ENCODE measurements at places on chromosomes 12 and 14.
A peak's percentile ranks its signal among the peaks of the same experiment; 100 is the strongest.

DNA sequence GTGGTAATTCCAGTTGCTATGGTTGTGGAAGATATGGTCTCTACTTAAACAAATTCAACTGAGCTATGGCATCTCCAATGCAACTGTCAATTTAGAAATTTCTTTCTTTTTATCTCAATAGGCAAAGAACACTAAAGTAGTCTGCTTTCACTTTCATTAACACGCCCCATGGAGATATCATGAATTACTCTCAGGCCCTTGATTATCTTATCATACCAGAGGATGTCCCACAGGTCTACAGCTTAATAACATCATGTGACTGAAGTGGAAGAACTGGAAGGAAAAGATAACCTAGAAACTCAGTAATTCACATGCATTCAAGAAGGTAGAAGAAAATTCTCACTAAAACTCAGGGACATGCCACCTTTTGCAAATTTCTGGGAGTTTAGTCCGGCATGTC lies 114.3 kb downstream of the FLRT2 start:
- no peak for DNase-seq

DNA sequence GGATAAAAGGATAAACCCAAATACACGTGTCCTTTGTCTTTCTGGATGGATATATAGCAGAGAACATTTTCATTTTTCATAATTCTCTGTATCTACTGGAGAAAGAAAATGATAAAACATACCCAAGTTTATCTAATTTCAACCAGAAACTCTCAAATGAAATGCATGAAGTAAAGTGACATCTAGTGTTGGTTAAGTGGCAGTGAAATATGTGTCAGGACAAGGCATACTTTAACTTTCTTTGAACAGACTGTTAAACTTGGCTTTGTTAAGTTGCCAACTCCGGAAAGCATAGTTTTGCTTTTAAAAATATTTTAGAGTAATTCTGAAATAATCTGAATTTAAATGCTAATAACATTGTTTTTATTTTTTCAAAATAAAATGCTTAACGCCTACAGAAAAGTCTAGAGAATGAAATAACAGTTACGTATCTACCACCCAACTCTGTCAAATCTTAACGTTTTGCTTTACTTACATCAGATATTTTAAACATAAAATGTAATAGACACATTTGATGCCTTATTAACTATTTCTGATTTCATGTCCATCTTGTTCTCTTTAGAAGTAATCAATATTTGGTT lies 25.2 kb upstream of the NTN4 start:
- no peak for DNase-seq

DNA sequence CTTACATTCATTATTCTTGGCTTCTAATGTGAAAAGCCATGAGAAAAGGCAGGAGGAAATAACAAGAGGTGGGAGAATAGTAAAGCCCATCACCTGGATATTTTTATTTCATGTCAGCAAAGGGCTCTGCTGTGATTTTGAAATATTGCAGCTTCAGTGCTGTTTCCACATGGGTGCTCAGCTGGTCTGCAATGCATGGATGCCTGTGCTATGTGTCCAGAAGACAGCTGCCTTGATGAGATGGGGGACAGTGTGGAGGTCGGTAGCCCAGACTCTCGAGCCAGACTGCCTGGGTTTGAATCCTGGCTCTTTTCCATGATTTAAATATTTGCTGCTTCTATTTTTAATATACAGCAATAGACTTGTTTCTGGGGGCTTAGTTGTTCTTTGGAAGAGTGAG lies 477.5 kb upstream of the GARIN6 start:
- no peak for DNase-seq

DNA sequence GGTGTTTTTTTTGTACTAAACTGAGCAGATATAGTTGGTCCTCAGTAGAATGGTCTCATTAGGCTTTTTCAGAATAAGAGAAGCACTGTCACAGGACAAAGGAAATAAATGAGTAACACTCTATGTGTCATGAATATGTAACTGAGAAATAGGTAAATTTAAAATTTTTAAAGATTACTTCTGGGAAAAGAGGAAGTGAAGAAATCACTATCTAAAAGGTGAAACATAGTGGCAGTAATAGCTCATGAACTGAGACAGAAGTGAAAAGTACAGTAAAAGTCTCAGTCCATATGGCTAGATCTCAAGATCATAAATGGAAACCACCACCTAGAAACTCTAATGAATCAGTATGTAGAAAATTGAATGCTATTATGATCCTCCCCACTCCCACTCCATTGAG lies 89.3 kb upstream of the TTC7B start:
- no peak for DNase-seq

GRCh38 chr14:67311868-67312267 lies 47.7 kb downstream of the ATP6V1D start:
- DNase-seq = no peak

DNA sequence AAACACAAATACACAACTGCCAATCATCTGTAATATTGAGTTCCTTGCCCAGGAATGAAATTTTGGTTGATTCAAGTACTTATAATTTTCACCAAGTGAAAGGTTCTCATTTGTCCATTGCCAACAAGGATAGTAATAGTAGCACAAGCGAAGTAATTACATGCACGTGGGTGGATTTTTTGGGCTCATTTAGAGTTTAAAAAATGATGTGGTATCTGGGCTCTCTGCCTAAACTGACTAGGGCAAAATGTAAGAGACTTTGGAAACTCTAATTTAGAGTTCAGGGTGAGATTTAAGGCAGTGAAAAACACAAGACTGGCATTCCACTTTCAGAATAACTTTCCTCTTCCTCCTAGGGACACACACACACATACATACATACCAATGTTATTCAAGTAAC lies 111.7 kb downstream of the MYRFL start:
- DNase-seq = no peak

DNA sequence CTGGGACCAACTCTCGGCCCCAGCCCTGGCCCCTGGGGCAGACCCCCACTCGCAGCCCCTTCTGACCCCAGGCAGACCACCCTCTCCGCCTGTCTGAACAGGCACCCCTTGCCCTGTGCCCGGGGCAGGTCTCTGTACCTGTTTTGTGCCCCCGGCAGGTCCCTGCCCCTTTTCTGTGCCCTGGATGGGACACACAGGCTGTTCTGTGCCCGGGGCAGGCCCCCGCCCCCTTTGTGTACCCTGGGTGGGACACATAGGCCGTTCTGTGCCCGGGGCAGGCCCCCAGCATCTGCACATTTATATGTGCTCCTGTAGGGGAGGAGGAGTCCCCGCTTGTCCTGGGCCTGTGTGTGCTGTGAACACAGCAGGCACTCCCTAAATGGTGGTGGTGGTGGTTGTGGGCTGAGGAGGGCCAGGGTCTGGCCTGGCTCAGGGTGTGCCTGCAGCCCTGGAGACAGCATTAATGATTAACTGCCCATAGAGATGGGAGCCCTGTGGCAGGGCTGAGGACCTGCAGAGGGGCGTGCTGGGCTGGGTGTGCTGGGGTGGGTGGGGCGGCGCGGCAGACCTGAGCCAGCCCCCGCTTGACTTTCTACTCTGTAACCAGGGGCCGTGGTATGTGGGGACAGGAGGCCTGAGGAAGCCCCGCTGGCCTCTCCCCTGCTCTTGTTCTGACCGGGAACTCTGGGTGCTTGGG lies 3.7 kb downstream of the FBRSL1 start:
- DNase-seq = peak; percentile 95

- DNase-seq = no peak
These were observed 1035.6 kb downstream of the VRK1 start for GRCh38 chr14:97832776-97833175.

Data from HuH-7 (cell line).